ENCODE measurements at places on chromosomes 3 and 15.

- no peak for DNase-seq
Observed at GRCh38 chr3:48088056-48088748, 72.0 kb upstream of the MAP4 start.

GRCh38 chr3:143483214-143483613, 363.6 kb downstream of the CHST2 start:
- peak; percentile 61 for DNase-seq

- peak; percentile 48 for DNase-seq
Observed at GRCh38 chr3:43998836-43999727, 242.6 kb upstream of the TOPAZ1 start.

- no peak for DNase-seq
Observed at GRCh38 chr3:178778589-178778988, 242.4 kb downstream of the KCNMB2 start.

DNA sequence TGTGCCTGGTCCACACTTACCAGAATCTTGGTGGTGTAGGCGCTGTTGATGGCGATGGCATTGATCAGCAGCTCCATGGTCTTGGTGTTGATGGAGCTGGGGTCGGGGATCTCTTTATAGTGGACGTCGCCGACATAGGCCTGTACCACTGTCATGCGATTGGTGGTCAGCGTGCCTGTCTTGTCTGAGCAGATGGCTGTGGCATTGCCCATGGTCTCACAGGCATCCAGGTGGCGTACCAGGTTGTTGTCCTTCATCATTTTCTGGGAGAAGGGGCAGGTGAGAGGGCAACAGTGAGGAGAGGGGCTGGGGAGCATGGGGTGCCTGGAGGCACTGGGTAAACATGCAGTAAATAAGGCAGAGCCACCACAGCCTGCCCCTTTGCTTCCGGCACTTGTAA, 50.9 kb upstream of the SEC13 start:
- DNase-seq = no peak

DNA sequence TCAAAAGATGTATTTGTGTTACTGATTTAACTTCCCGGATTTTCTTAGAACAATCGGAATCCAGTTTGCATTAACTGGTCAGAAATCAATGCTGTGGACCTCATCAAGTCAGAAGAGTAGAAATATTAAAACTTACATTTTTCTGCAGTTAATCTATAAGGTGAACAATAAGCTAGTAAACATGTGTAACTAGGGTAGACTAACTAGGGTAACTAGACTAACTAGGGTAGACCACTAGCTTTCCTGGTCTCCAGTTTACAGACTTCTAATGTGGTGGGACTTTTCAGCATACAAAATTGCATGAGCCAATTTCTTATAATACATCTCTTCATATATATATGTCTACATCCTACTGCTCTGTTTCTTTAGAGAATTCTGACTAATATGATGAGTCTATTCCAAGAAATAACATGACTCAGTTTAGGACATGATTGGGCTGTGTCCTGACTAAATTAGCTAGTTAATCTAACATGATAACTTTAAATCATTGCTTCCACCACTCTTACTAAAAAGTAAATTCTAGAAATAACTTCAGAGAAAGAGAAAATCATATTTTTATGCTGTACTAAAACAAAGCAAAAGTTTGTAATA, 5.3 kb downstream of the PLSCR2 start:
- DNase-seq = no peak

- DNase-seq = no peak
Observed at GRCh38 chr3:55826731-55827496, 339.8 kb upstream of the WNT5A start.

DNA sequence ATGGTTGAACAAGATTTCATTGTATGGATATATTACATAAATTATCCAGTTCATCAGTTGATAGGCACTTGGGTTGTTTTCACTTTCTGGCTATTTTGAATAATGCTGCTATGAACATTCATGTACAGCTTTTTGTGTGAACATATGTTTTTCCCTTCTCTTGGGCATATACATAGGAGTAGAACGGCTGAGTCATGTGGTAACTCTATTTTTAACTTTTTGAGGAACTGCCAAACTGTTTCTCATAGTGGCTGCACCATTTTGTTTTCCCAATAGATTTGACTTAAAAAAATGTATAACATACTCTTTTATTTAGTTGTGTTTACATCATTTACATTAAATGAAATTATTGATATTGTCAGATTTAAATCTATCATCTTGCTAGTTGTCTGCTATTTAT, 28.8 kb upstream of the RFX7 start:
- no peak for DNase-seq

GRCh38 chr3:52277972-52278509, 408 bp downstream of the WDR82 start:
- DNase-seq = peak; percentile 23

DNA sequence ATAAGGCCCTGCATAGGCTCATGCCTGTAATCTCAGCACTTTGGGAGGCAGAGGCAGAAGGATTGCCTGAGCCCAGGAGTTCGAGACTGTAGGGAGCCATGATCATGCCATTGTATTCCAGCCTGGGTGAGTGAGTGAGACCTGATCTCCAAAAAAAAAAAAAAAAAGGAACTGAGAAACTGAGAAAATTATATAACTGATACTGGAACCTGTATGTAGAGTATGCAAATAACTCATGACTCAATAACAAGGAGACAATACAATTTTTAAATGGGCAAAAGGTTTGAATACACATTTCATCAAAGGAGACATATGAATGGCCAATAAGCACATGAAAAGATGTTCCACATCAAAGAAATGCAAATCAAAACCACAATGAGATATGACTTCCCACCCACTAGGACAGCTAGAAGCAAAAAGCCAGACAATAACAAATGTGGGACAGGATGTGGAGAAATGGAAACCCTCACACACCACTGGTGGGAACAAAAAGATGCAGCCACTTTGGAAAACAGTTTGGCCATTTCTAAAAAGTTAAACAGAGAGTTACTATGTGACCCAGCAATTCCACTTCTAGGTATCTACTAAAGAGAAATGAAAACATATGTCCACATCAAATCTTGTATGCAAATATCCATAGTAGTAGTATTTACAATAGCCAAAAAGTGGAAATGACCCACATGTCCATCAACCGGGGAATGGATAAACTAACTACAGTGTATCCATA, 70.7 kb downstream of the IQSEC1 start:
- no peak for DNase-seq

DNA sequence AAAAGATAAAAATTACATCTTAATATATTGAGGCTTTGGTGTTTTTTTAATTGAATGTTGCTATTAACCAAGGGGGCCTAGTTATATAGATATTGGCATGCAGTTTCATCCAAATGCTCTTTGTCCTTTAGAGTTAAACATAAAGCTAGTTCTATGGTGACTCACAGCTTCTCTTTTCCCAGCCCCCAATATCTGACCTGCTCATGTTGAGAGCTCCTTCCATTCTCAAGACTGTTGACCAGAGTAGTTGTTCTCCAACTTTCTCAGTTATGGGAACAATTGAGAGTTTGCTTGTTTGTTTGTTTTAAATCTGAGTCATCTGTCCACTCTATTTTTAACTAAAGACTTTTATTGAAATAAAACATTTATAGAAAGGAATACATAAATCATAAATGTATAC, 15.8 kb upstream of the RARB start:
- DNase-seq = no peak

- no peak for DNase-seq
Observed at GRCh38 chr15:86830304-86830703, 750.6 kb downstream of the AGBL1 start.

GRCh38 chr3:89297199-89297598, 189.8 kb downstream of the EPHA3 start:
- no peak for DNase-seq

- DNase-seq = no peak
Observed at GRCh38 chr3:1717524-1717923, 381.1 kb upstream of the CNTN4 start.

GRCh38 chr3:33403756-33404155, 36.4 kb downstream of the UBP1 start:
- DNase-seq = no peak

DNA sequence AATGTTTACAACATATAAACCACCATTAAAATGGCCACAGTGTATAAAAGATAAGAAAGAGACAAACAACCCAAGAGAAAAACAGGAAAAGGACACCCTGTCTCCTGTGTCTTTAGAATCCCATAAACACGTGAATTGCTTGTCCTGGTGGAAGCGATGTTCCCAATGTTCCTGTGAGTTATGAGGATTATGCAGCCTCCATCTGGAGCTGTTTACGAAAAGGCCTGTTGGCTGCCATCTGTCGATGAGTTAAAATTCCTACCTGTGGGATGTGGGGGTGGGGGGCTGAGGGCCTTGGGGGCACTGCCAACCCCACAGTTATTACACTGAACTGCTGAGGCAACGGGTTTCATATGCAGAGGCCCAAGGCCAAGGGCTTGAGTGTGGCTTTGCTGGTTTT, 13.6 kb downstream of the NISCH start:
- no peak for DNase-seq

DNA sequence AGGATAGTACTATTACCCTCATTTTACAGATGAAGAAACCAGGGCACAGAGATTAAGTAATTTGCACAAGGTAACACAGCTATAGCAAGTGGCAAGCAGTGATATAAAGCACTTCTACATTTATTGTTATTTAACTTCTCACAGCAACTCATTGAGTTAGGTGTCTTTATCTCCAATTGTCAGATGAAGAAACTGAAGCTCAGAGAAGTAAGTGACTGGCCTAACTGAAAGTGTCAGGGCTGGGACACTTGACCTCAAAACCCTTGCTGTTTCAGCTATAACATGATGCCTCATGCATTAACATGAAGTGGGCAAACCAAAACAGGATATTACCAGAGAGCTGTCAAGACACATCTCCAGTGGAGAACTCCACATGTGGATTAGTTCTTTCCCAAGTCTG, 65.8 kb upstream of the LEKR1 start:
- no peak for DNase-seq

DNA sequence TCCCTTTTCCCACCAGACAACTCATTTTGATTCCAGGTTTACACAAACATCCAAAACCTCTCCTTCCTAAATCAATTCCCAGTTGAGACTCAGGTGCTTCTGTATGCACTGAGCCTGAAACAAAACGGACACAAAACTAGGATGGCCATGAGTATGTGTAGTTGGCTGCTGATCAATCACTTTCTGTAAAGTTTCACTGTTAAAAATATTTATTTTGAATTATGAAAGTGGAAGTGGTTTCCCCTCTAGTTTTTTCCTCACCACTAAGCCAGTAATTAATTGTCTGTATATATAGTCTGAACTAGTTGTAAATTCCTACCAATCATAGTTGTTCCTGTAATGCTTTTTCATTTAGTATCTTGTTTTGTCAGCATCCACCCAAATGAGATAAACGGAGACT, 51.7 kb upstream of the TSPAN3 start:
- DNase-seq = no peak

DNA sequence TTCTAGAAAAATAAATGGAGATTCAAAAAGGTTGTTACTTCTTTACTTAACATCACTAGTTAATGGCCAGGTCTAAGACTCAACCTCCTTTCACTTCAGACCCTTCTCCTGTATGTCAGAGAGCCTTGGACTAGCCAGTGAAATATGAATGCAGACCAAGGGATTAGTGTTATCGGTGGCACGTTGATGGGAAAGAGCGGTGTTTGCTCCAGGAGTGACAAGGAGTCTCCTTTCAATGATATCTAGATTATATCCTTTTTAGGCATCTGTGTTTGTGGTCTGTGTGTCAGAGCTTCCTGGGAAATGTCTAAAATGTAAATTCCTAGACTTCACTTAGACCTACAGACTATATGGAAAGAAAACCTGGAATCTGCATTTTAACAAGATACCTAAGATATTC, 658.0 kb upstream of the KCNMB2 start:
- DNase-seq = no peak

GRCh38 chr3:50236484-50237132, 604 bp downstream of the GNAI2 start:
- no peak for DNase-seq

GRCh38 chr3:182258538-182259177, 534.6 kb upstream of the ATP11B start:
- peak; percentile 18 for DNase-seq

DNA sequence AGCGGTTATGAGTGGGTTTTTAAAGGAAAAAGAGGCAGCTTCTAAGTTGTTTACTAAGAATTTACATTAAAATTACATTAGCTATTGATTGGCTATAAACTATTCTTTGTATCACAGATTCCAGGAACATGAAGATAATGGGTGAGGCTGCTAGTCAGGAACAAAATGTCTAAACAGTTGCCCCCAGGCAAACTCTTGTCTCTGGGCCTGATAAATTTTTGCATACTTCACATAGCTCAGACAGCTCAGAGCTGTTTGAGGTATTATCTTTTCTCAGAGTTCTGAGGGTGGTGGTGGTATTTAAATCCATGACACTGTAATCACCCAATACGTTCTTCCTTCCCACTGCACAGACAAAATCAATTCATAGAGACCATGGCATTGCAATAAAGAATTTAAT, 2.1 kb upstream of the HACD2 start:
- no peak for DNase-seq

DNA sequence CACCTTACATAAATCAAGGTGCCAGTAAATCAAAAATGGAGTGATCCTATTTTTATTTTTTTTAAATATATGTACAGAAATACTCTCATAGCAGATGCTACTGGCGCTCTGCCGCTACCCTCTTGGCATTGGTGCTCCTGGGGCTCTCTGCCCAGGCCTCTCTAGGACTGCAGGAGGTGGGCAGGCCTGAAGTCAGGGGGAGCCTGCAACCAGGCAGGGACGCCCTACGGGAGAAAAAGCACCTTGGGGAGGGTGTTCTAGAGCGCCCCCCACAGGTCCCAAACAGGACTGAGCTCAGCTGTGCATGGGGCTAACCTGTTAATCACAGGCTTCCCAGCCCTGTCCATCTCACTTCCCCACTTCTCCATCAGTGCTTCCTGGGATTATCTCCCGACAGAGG, 192.5 kb downstream of the SHQ1 start:
- no peak for DNase-seq
